ENCODE measurements at places on chromosomes 6 and 20.

GRCh38 chr6:3456395-3456897 is 404 bp downstream of the SLC22A23 start:
- no peak for DNase-seq

DNA sequence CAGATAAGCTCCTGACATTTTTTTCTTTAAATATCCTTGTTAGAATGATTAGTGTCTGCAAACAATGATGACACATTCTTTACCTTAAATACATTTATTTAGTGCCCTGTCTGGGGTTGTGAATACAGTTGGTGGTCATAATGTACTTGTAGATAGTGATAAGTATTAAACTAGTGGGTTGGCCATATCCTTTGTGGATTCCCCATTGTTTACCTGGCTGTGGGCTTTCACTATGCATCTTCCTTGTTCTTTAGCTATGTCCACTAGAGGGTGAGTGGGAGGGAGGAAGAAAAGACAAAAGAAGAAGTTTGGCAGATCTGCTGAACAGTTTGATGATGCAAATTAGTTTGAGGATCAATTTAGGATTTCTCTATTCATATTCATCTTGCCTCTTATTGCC is 15.7 kb downstream of the HS3ST5 start:
- no peak for DNase-seq

DNA sequence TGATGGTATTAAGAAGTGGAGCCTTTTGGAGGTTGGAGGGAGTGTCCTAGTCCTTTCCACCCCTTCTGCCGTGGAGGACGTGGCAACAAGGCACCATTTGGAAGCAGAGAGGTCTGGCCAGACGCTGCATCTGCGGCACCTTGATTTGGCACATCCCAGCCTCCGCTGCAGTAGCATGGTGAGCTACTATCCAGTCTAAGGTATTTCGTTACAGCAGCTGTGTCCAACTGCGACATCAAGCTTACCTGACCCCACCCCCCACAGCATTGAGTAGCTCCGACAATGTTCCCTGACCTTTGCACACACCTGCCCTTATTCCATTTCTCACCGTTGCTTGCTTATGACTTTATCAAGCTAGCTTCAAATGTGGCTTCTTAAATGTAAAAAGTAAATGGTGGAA is 29.8 kb upstream of the SYNJ2 start:
- no peak for DNase-seq

DNA sequence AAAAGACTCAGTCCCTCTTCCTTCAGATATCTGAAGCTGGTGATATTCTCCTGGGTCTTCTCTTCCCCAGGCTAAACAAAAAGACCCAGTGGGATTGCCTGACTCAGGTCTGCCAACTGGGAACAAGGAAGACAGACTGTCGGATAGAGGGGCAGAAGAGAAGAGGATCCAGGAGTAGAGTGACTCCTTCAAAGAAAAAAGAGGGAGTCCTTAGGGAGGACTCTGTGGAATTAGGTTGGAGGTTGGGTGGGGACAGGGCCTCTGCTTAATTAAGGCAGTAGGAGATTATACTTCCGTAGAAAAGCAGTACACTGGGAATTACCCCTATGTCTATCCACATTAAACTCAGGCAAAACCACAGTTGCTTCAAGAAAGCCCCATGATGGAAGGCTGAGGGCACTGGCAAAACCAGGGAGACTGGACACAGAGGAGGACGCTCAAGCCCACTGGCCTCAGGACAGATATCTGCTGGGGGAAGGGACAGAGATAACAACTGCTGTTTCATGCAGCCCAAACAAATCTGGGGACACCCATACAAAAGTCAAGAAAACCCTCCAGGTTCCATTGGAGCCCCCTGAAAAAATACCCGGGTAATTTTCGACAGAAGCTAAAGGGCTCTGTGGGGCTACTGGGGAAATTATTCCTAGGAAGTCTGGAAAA is 5.7 kb downstream of the BCL2L1 start:
- DNase-seq = no peak

DNA sequence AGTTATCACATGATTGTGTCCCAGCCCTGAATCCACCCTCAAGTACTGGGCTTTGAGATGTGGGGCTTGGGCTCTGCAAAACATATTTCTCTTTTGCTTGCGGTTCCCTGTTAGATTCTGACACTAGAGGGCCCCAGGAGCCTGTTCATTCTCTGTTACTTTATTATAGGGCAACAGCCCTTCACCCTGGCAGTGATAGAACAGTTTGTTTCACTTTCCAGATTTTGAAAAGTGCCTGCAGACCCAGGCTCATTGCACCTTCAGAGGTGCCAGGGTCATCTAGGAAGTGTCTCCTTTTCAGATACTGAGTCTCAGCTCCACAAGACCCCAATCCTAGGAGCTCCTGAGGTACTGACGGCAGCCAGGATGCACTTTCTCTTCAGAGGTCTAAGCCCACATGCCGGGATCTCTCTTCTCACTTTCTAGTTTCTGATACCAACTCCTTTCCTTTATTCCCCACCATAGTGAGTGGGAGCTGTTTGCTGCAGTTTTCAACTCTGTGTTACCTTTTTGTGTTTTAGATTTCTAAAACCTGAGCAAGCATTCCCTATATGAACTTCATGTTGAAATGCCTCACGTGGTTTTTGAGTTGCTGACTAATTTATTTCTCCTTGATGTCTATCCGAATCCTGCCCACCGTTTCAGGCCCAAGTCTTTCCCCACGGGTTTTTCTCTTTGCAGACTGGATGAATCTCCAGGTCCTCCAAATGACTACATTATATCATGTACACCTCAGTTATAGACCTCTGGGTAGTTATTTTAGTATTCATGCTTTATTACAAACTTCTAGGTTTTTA is 10.9 kb downstream of the ABT1 start:
- no peak for DNase-seq

DNA sequence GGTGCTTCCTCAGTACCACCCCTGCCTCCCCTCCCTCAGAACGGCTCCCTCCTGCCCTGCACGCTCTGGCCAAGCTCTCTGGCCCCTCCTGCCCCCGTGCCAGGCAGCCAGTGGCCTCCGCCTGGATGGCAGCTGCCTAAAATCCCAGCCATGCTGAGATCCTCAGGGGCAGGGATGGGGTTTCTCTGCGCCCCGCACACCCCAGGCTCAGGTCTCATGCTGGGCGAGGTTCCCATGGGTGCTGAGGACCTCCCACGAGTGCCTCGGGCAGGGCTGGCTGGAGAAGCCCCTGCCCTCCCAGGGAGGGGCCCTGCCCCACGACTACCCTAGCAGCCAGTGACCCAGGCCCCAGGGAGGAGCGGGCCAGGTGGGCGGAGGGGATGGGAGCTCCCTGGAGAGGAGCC is 2.7 kb downstream of the PTK6 start:
- no peak for DNase-seq

DNA sequence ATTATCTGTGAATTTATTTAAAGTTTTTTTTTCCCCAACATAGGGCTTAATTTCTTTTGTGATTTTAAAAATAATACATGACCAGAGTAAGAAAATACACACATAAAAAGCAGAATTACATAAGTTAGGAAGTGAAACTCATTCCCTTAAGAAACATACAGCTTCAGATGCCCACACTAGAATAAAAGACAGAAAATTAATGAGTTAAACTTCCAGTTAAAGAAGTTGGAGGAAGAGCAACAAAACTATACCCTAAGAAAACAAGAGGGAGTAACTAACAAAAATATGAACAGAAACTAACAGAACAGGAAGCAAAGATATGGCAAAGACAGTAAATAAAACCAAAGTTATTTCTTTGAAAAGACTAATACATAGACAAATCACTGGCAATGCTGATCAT is 107.6 kb upstream of the CEP85L start:
- no peak for DNase-seq

DNA sequence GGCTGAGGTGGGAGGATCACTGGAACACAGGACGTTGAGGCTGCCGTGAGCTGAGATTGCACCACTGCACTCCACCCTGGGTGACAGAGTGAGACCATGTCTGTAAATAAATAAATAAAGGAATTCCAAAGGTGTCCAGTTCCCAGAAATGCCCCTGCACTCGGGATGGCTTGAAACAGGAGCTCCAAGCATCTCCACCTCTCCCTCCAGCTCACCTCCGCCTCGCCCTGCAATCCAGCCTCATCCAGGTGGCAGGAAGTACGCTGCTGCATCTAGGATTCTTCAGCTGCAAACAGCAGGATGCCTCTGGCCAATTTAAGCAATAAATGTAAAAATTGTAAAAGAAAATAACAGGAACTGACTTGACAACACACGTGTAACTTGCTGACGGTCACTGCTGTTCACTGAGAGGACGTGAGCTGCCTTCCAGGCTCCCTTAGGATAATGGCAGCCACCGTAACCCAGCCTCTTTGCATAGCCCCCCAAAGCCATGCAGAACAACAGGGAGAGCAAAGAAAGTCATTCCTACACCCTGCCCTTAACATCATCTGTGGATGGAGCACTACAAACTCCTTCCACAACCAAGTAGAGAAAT is 11.4 kb upstream of the GRM4 start:
- DNase-seq = no peak

GRCh38 chr6:1494671-1495070 is 105.3 kb downstream of the FOXF2 start:
- DNase-seq = no peak

- DNase-seq = no peak
These were observed 26.5 kb upstream of the HECA start for GRCh38 chr6:139108378-139108777.

- DNase-seq = no peak
These were observed 76.4 kb upstream of the HS3ST5 start for GRCh38 chr6:114419175-114419574.

GRCh38 chr20:51331481-51331880 is 211.0 kb downstream of the NFATC2 start:
- no peak for DNase-seq

- DNase-seq = no peak
These were observed 90.2 kb downstream of the F13A1 start for GRCh38 chr6:6230286-6230685.

GRCh38 chr6:153938876-153939275 is 100.2 kb upstream of the OPRM1 start:
- no peak for DNase-seq

DNA sequence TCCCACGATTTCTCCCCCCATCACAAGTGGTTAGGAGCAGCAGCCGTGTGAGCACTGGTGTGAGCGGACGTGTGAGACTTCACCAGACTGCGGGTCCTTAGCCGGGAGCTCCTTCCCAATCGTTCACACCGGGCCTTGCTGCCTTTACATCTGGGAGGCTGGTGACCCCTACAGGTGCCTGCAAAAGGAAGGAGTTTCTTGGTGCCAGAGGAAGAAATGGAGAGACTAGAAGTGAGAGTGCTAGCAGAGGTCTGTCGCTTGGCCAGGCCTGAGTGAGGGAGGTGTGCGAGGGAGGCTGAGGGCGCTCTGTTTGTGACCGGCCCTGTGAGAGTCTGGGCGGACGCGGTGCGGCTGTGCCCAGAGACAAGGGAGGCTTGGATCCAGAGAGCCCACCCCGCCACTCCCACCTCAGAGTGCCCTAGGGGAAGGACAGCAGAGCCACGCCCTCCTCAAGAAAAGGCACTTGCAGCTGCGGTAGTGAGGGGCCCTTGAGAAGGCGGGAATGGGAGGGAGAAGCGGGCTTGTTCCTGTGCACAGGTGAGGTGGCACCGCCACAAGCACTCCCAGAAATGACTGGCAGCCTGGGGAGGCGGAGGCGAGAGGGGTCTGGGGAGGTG is 10.0 kb upstream of the ARMC2 start:
- DNase-seq = no peak

DNA sequence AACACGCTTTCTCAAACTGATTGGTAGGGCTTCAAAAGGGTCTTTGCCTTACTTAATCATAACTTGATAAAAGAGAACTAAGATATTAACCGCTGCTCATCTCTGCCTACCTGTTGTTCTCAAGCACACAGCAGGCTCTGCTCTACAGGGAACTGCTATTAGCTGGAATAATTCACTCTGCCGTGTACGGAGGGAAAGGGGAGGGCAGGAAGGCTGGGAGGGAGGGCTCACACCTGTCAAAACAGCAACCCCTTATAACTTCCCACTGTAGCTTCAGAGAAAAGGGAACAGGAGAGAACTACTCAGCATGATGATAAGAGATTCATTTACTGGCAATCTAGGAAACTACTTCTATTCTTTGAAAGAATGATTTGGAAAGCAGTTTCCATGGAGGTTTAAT is 75.1 kb downstream of the ZMYND8 start:
- no peak for DNase-seq

DNA sequence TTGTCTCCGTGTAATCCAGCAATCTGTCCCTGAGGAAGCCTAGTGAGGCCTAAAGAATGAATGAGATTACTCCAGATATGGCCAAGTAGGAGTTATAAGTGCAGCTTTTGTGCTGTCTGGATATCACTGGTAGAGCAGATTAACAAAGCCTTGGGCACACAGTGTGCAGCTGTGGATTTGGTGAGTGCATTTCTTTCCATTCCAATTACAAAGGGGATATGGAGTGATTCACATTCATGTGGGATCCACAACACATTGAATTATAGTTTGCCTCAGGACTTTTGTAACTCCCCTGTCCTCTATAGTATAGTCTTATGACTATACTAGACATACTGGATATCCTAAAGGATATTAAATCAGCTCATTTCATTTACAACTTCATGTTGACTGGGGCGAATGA is 47.1 kb downstream of the HLA-F start:
- DNase-seq = no peak

GRCh38 chr6:103504501-103505154 is 1355.1 kb downstream of the HACE1 start:
- no peak for DNase-seq

GRCh38 chr6:6331393-6331792 is 10.9 kb upstream of the F13A1 start:
- DNase-seq = no peak

DNA sequence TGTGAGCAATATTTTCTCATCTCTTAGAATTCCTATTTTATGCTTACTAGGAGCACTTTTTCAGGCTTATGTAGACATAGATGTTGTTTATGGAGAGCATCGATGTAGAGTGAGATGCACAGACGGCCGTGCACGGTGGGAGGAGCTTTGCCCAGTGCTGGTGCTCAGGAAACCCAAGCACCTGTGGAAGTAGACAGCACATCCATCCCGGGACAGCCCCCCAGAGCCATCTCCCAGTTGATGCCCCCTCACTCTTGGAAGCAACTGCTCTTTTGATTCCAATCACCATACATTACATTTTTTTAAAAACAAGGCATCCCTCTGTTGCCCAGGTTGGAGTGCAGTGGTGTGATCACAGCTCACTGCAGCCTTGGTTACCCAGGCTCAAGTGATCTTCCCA is 143.7 kb downstream of the SMOC2 start:
- DNase-seq = no peak

DNA sequence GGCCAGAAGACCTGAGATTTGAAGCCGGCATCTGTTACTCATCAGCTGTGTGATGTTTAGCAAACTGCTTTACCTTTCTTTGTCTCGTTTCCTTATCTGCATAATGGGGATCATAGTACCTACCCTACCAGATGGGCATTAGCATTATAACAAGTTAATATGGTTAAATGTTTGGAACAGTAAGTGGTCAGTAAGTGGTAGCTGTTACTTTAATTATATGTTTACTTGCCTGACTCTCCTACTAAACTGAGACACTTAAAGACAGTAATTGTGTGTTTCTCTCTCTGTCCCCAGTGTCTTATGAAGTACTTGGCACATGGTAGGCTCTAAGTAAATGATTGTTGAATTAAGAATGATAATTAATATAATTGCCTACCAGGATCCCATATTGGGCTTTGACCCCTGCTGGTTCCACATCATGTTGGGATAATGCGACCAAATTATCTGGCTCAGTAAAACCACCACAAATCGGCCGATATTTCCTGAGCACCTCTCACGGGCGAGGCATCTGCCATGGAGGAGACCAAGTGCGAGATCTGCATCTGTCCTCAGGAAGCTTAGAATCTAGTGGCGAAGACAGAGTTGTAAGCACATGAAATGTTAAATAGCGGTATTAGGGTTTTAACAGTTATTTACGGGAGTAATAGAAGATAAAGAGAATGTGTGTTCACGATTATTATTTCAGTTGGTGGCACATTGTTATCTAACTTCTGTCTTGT is 31.4 kb downstream of the PTK7 start:
- DNase-seq = no peak

GRCh38 chr6:26020329-26021000 is 57.9 kb downstream of the TRIM38 start:
- DNase-seq = peak; percentile 55
